ENCODE measurements at places on chromosomes 7 and 10.

- DNase-seq: no peak
Measured at GRCh38 chr7:46811529-46811928, 770.4 kb downstream of the TNS3 start.

GRCh38 chr7:157668221-157668883 is 331.5 kb downstream of the DNAJB6 start:
- no peak for DNase-seq

GRCh38 chr7:40599836-40600235 is 465.0 kb downstream of the SUGCT start:
- no peak for DNase-seq

DNA sequence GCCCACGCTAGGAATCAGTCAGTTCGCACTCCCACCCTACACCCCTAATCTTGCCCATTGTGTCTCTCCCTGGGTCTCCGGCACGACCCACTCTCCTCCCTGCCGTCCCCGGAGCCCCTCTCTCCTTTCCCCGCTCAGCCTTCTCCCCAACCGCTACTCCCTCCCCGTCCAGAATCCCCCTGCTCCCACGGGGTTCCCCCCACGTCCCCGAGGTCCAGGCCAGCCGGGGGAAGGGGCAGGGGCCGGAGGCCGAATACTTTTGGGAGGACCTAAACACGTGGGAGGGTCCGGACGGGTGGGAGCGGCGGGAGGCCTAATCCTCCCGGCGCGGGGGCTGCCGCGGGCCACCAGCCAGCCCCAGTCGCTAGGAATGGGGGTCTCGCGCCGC is 560 bp downstream of the RARRES2 start:
- DNase-seq: no peak

DNA sequence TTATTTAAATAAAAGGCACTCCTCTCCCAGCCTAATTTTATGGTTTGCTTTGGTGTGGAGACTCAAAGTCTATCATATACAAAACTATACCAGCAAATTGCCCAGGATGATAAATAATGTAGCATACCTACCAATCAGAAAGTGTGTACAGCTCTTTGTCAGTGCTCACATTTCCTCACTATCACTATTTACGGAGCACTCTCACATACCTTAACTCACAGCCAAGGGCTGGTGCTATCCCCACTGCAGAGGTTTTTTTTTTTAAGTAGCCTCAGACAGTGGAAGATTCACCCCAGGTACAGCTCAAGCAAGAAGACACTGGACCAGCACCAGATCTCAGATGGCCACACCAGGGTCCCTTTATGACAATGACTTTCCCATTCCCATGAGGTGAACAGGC is 2.5 kb downstream of the PDLIM1 start:
- no peak for DNase-seq

DNA sequence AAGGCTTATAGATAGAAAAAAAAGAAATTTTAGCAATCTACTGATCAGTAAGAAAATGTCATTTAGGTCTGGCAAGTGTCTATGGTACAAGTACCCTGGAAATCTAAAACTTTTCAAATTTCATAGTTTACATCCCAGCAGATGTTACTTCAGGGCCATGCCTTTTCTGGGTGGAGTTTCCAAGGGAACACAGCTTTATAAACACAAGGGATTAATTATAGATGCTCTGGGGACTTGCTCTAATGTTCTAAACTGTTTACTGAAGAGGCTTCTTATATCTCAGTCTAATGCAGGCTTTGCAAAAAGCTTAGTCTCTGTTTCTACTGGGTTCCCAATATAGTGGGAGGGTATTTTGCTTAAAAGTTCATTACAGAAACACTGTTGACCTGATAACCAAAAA is 3.1 kb downstream of the CD36 start:
- DNase-seq: no peak

DNA sequence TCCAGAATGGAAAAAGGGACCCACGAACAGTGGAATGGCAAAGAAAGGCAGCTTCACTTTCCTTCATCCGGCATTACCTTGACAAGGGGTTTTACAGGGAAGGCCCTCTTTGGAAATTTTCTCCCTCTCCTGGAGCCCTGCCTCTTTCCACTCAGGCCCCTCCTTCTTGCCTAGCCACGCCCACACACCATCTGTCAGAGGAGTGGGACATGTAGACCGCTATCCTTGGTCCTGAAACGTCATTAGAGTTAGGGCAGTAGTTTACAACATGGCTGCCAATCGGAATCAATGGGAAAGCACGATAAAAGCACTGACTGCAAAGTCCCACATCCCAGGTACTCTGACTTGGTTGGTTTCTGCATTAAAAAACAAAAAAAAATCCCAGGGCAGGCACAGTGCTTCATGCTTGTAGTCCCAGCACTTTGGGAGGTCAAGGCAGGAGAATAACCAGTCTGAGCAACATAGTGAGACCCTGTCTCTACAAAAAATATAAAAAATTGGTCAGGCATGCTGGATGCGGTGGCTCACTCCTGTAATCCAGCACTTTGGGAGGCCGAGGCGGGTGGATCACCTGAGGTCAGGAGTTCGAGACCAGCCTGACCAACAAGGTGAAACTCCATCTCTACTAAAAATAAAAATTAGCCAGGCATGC is 96.4 kb downstream of the MARCHF5 start:
- peak; percentile 90 for DNase-seq

DNA sequence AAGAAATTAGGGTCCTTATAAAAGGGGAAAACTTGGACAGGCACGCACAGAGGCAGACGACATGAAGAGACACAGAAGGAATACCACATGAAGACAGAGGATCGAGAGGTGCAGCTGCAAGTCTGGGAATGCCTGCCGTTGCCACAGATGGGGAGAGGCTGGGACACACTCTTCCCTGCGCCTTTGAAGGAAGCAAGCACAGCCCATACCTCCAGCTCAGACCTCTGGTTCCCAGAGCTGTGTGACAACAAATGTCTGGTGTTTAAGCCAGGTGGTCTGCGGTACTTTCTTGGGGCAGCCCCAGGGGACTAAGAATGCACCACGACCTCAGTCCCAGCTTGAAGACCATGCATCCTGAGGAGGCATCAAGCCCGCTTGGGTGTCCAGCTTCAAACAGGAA is 18.3 kb downstream of the INSIG1 start:
- no peak for DNase-seq

DNA sequence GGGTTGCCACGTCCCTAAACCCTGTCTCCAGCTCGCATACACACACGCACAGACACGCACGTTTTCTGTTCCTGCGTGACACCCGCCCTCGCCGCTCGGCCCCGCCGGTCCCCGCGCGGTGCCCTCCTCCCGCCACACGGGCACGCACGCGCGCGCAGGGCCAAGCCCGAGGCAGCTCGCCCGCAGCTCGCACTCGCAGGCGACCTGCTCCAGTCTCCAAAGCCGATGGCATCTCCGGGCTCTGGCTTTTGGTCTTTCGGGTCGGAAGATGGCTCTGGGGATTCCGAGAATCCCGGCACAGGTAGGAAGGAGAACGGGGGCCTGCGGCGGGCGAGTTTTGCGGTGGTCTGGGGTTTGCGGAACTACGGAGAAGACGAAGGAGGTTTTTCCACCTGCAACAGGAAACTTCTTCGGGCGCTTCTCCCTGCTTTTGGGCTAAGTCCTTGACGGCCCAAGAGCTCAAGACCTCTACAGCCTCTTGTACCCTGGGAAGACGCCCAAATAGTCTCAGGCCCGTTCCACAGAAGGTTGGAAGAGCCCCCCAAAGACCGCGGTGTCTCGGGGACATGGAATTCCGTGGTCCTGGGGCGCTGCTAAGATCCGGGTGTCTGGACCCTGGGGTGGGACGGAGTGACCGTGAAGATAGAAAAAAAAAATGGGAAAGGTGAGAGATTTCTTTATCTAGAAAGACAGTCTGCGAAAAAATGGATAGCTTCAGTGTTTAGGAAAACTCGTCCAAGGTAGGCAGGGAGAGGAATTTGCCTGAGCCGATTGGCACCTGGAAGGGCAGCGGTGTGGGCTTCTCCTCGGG is at the start of gene GAD2:
GAD2 (plus strand) TSS at position 190 of the 811 bp plus-strand sequence; CDS start at position 226, 36 bp downstream.
- peak; percentile 26 for DNase-seq

DNA sequence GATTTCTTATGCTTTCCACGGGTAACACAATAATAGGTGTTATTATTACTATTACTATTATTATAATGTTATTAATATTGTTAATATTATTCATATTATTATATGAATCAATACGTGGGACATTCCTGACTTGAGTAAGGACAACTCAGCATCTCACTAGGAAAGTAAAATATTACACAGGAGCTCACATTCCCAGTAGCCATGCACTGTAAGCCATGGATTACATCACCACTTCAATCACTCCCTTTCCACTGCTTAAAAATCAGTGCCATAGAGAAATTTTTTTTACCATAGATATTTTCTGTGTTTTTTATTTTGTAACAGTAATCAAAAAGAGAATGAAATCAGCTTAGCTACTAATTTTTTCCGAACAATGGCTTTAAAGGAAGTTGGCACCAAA is 68.5 kb upstream of the DGKI start:
- DNase-seq: no peak

- DNase-seq: no peak
Measured at GRCh38 chr10:15262036-15262713, 93.7 kb upstream of the NMT2 start.

- DNase-seq: no peak
Measured at GRCh38 chr7:147412782-147413556, 1177.6 kb upstream of the C7orf33 start.

DNA sequence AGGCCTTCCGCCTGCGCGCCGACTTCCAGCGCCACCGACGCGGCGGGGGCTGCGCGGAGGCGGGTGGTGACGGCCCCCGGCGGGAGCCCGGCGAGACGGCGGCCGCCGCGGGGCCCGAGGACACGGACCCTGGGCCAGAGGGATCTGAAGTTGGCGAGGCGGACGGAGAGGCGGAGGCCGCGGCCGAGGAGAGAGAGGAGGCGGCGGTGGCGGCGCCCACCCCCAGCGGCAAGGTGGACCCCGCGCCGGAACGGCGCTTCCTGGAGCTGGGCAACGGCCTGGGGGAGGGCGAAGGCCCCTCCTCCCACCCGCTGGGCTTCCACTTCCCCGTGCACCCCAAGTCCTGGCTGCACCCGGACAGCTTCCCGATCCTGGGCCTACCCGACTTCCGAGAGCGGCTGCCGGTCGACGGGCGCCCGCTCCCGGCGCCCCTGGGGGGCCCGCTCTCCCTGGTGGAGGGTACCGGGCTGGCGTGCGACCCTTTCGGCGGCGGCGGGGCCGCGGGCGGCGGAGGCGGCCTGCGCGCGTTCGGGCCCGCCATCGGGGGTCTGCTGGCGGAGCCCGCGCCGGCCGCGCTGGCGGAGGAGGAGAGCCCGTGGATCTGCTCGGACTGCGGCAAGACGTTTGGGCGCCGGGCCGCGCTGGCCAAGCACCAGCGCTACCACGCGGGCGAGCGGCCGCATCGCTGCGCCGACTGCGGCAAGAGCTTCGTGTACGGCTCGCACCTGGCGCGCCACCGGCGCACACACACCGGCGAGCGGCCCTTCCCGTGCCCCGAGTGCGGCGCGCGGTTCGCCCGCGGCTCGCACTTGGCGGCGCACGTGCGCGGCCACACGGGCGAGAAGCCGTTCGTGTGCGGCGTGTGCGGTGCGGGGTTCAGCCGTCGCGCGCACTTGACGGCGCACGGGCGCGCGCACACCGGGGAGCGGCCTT is 16.2 kb downstream of the ZNF316 start:
- no peak for DNase-seq

- no peak for DNase-seq
Measured at GRCh38 chr7:12805957-12806356, 118.5 kb downstream of the ARL4A start.

DNA sequence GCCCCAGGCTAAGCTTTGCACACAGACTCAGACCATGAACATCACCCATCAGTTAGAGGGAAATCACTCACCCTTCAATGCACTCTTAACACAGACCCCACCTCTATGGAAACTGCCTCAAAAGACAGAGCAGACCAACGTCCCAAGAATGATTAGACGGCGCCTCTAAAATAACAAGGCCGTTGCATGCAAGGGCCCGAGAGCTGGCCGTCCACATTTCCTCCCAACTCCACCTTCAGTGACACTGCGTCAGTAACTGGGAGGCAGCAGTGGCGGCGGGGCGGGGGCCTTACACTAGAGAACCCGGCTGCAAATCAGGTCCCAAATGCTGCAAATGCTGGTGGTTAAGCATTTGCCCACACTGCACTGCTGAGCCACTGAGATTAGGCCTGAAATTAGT is 115.0 kb downstream of the PTPRN2 start:
- no peak for DNase-seq

- no peak for DNase-seq
Measured at GRCh38 chr7:151756866-151757265, 120.0 kb downstream of the PRKAG2 start.

DNA sequence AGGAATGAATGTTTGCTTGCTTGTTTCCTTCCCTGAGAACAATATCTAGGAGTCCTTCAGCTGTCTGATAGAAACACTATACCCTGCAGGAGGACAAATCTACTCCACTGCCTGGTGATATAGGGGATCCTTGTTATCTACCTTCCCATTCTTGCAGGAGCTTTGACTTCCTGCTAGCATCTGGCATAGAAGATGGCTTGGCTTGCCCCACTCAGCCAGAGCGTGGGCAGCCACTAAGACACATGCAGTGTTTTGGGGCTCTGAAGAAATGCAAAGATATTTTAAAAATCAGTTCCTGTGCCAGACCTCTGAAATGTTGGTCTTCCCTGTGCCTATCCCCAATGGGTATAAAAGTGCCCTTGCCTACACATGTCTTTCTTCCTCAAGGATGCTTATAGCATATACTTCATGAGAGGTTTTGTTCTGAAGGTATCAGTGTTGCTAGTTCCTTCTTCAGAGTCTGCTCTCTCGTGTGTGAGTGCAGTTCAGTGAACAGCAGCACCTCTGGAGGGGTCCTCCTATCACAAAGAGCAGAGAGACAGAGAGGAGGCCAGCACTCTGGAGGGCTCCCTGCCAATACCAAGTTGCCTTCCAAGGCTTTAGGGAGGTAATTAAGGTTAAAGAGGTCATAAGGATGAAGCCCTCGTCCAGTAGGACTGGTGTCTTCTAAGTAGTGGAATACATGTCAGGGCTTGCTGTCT is 149.1 kb upstream of the CALCR start:
- DNase-seq: no peak

- DNase-seq: no peak
Measured at GRCh38 chr10:13699216-13699615, 112.5 kb downstream of the PRPF18 start.

- no peak for DNase-seq
Measured at GRCh38 chr7:70618020-70618551, 513.9 kb upstream of the GALNT17 start.

- no peak for DNase-seq
Measured at GRCh38 chr7:114657279-114657678, 242.7 kb downstream of the FOXP2 start.

GRCh38 chr7:47588704-47589225 is 6.9 kb upstream of the TNS3 start:
- DNase-seq: no peak

- peak; percentile 84 for DNase-seq
Measured at GRCh38 chr10:49679480-49679893, at the start of gene C10orf53. C10orf53 (plus strand) TSS chr10:49679651; CDS start chr10:49679698, 47 bp downstream.

- no peak for DNase-seq
Measured at GRCh38 chr10:123993534-123994416, 99.6 kb downstream of the CHST15 start.

- DNase-seq: no peak
Measured at GRCh38 chr10:15346440-15347141, 24.5 kb downstream of the FAM171A1 start.

DNA sequence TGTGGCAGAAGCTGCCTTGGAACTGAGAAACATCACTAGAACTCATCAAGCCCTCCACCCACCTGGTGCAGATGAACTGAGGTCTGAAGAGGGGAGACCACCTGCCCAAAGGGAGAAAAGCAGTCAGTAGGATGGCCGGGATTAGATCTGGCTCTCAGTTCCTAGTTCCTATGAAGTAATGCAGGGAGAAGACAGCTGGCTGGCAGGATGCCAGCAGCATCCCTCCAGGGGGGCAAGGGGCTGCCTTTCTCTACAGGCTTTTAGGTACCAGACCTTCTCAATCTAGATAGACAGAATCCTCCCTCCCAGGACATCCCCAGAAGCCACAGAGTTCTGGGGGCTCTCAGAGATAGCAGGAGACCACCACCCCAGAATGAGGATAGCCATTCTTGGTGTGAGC is 7.8 kb downstream of the CRHR2 start:
- no peak for DNase-seq

Measured in nephron progenitor cell (in vitro differentiated cells).